T1000 (cell line): ENCODE measurements at places on chromosomes 3 and 15.

DNA sequence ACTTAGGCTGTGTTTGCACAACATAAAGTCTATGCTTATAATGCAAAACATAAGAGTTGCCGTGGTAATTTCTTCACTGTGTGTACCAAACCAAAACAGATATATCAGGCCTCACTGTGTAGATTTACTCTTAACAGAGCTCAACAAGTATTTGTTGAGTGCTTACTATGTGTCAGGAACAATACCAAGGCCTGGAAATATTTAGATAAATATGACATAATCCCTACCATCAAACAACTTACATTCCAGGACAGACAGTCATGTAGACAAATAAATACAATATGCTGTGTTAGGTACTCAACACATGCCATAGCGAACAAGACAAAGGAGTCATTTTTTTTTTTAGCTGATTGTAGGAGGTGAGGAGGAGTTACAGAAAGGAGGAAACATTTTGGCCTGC, 554.0 kb downstream of the NSUN3 start:
- no peak for DNase-seq

- DNase-seq, result peak; percentile 29
Observed at GRCh38 chr3:143121241-143122088, 1.9 kb downstream of the CHST2 start.

DNA sequence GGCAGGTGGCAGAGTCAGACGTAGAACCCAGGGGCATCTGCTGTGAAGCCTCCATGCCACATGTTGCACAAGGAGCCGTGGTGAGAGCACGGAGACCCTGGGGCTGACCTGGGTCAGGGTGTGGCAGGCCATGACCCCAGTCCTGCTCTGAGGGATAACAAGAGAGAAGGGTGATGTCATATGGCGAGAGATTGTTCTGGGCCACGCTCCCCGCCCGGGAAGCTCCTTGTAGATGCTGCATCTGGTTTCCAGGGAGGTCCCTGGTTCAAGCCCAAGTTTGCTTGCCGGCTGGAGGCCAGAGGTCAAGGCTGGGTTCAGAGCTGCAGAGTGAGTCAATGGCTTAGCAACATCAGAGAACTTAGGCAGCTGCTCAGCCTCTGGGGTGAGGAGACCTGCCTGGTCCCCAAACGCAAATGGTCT, 17.3 kb downstream of the FGD5 start:
- no peak for DNase-seq

GRCh38 chr15:51970132-51970817, 1.3 kb downstream of the LEO1 start:
- DNase-seq, result no peak

DNA sequence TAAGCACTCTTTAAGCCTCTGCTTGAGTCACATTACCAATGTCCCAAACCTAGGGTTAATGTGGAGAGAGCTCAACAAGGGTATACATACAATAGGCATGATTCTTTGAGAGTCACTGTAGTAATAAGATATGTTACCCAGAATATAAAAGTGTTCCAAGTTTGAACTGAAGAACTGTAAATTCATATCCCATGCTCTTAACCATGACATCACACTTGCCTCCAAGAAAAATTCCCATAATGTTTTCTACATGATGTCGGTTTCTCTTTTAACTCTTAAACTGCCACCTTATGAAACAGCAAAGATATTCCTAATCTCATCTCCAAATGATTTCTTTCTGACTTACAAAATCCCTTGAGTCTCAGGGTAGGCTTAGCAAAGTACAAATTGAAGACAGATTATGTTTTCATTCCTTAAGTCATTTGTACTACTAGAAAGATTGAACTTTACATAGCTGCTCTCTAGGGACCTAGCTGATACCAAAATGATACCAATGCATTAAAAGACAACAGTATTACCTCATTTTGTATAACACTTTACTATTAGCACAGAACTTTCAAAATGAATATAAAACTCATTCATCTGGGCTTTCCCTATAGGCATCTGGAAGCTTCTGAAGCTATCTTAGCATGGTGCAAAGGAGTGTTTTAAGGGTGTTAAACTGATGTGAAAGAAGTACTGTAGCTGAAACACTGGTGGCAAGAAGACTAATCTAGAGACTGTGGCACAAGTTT, 127.1 kb downstream of the KCNMB2 start:
- no peak for DNase-seq

DNA sequence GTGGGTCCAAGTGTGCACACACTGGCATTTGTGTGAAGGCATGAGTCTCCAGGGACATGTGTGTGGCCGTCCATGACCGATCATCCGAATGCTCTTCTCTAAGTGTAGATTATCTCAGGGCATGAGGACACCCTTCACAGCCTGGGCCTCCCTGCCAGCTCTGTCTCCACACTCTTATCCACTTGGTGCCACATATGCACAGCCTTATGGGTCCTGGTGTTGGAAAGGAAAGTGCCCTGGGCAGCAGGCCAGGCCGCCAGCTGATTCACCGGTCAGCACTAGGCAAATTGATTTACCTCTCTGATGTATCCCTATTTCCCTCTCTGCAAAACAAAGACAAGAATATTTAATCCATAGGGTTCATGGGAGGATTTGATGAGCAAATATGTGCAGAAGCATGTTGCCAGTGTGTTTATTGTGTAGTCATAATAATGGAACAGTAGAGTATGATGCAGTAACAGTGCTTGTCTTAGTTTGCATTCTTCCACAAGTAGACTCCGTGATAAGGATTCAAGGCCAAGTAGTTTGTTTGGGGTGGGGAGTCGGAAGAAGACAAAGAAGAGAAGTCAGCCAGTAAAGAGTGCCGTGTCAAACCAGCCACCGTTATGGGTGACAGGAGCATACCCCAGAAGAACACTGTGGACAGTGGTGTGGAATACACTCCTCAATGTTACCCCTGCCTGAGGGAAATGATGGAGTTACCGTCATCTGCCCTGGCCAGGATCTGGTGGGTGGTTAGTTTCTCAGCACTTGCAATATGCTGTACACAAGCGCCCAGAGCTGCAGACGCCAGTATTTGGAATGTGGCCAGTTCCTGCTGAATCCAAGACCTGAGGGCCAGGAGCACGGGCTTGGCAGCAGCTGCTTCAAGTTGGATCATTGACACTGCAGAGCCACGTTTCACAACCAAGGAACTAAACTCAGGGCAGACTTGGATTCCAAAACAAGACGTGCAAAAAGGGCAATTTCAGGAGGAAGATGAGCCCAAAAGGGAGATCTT, 85.1 kb downstream of the MTHFS start:
- no peak for DNase-seq

- no peak for DNase-seq
Observed at GRCh38 chr3:186090901-186091300, 18.0 kb downstream of the ETV5 start.

- DNase-seq, result no peak
Observed at GRCh38 chr15:28896951-28897350, 11.2 kb downstream of the APBA2 start.
